ENCODE measurements at places on chromosomes 4 and X.
A peak's percentile ranks its signal among the peaks of the same experiment; 100 is the strongest.

- no peak for DNase-seq
Measured at GRCh38 chr4:110636171-110636679, 13.3 kb upstream of the PITX2 start.

GRCh38 chrX:65910899-65911298 lies 129.0 kb downstream of the VSIG4 start:
- no peak for DNase-seq

DNA sequence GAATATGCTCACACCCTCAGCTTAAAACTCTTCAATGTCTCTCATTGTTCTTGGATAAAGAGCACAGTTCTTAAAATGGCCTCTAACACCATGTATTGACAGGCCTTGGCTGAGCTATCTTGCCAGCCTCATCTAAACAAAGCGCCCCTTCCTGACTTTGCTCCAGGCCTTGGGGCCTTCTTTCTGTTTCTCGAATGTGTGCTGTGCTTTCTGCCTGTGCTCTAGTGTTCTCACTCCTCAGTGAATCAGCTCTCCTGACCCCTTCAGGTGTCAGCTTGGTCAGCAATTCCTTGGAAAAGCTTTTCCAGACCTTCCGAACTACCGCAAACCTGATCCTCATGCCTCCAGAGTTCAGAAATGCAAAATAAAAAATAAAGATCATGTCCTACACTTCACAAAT lies 346.3 kb upstream of the FSTL5 start:
- no peak for DNase-seq

DNA sequence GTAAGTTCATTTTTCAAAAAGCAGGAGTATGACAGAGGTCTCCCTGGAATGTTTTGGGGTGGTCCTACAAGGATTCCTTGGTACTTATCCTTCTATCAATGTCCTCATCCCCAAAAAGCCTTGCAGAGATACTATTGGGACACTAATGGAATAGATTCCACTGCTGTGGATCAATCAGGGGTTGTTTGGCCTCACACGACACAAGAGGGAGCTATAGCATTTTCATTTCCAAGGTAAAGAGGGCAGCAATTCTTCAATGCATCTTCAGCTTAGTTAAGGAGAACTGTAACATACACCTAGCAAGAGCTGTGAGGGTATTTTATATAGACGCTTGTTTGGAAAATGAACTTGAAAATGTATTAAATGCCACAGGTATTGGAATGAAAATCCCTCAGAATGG lies 50.9 kb downstream of the USP26 start:
- no peak for DNase-seq

DNA sequence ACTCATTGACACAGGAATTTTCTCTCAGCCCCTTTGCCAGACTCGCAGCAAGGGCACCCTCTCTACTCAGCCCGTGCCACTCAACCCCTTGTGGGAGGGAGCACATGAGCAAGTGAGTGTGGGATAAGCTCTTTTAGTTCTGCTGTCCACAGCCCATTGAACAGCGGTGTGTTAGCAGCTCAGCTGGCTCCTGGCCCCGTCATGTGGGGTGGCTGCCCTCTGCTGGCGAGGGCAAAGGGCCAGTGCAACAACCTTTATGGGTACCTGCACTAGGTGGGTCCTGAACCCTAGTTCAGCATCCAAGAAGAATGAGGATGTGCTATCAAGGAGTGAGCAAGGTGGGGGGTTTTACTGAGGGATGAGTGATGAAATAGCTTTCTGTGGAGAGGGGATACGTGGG lies 85.0 kb upstream of the ZNF81 start:
- DNase-seq = peak; percentile 19

GRCh38 chr4:185020293-185020808 lies 2.1 kb downstream of the HELT start:
- no peak for DNase-seq

DNA sequence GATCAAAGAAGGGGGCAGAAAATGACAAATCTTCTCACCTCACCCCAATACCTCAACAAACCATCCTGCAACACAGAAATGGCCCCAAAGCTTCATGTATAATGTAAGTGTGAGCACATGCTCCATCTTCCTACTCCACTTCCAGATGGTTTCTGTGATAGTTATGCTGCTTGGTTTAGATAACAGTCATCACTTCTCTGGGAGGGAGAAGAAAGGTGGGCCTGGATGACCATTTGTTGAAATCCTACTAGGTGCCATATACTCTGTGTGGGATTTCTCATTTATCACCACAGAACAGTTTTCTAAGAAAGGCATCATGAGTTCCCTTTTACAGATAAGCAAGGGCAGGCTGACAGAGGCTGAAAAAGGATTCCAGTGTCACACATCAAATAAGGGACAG lies 31.3 kb upstream of the NXF3 start:
- no peak for DNase-seq

GRCh38 chrX:16604337-16604736 lies 45.6 kb upstream of the S100G start:
- DNase-seq = no peak

DNA sequence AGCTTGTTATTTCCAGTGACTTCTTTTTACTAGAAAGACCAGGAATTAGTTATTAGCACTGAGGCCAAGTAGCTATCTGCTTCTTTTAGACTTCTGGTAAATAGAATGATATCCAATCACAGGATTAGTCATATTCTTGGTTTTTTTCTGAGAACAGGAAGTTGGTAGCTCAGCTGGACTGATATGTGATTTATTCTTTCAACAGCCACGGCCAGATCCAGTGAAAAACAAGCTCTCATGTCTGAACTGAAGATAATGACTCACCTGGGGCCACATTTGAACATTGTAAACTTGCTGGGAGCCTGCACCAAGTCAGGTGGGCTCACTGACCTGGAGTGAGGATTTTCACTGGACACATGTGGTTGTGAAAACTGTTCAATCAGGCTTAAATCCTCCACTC lies 48.6 kb downstream of the PDGFRA start:
- DNase-seq = no peak

- no peak for DNase-seq
Measured at GRCh38 chr4:15654593-15655222, 449 bp downstream of the FBXL5 start.

All from stimulated activated CD4-positive, alpha-beta T cell treated with anti-CD3 and anti-CD28 coated beads, Interleukin-1b, Interleukin-23, amount 100 ng/mL, for 24 hours (primary cell).